ENCODE measurements at places on chromosomes 4 and X.
A peak's percentile ranks its signal among the peaks of the same experiment; 100 is the strongest.

GRCh38 chr4:40348000-40348399, 12.9 kb downstream of the CHRNA9 start:
- no peak for DNase-seq

DNA sequence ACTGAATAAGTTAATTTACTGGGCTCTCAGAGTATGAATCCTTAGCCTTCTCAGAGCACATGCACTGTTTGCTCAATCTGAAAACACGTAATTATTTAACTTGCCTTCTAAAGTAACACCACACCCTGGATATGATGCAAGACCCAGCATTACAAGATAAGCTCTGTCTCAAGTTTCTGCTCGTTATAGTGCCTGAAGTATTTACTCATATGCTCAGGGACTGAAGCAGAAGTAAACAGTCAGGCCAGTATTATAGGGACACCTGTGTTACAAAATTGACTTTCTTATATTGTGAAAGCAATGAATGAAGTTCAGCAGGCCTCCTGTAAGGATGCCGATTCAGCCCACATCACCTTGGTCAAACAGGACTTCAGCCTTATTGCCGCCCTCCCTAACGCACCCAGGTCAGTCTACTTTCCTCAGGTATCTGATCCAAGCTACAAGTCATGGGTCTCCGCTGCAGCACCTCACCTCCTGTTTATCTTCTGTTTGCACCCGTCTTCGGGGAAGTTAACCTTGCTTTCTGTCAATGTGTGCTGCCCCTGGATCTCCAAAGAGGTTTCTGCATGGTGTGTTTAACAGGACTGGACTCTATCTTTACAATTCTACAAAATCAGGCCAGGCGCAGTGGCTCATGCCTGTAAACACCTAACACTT, 42.8 kb upstream of the KLF3 start:
- peak; percentile 15 for DNase-seq

DNA sequence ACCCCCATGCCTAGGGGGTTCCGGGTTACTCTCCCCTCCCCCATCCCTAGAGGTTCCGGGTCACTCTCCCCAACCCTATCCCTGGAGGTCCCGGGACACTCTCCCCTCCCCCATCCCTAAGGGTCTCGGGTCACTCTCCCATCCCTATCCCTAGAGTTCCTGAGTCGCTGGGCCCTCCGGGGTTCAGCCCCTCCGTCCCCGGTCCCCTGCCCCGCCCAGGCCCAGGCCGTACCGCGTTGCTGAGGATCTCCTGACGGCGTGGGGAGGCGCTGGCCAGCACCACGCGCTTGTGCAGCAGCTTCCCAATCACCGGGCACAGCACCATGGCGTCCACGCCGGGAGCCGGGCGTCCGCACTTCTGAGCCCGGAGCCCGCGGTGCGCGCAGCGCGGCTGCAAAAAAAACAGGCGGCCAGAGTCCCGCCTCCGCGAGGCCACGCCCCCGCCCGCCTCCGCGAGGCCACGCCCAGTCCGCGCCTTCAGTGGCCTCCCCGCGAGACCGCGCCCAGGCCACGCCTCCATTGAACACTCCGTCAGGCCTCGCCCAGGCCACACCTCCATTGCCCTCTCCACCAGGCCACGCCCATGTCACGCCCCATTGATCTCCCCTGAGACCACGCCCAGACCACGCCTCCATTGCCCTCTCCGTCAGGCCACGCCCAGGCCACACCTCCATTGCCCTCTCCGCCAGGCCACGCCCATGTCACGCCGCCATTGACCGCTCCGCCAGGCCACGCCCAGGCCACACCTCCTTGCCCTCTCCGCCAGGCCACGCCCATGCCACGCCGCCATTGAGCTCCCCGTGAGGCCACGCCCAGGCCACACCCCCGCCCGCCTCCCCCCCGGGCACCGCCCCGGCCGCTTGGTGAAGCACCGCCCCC, at the start of gene ASMTL:
Gene ASMTL (minus strand): TSS at position 394 of the 879 bp plus-strand sequence. CDS start 69 bp downstream, at position 325.
- peak; percentile 99 for DNase-seq

DNA sequence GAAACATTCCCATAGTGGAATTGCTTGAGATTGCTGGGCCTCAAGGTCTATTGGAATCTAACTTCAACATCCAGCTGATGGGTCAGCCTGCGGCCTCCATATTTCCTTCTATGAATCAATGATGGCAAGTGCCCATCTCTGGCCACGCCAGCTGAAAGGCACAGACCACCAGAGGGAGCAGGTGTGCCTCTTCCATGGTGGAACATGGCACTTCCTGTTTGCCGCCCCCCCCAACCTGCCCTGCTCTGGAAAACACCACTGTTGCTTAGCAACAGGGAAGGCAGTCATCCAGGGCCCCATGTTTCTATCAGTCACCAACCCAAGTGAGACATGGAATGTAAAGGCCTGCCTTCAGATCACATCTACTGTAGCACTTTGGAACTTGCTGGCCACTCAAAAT, 11.6 kb downstream of the PAGE4 start:
- peak; percentile 28 for DNase-seq

DNA sequence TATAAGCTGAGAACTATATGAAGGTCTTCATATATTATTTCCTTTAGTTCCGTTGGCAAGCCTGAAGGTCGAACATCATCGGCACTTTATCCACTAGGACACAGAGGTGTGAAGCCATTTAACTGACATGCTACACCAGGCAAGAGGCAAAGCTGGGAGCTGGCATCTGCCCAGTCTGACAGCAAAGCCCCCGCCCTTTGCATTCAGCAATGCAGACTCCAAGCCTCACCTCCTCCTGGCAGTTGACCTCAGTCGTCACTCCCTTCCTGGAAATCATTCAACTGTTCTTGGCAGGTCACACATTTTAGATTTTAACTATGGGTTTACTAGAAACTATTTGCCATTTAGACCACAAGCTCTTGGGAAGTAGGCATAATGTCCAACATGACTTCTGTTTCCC, 135.8 kb upstream of the FRG1 start:
- DNase-seq: no peak

DNA sequence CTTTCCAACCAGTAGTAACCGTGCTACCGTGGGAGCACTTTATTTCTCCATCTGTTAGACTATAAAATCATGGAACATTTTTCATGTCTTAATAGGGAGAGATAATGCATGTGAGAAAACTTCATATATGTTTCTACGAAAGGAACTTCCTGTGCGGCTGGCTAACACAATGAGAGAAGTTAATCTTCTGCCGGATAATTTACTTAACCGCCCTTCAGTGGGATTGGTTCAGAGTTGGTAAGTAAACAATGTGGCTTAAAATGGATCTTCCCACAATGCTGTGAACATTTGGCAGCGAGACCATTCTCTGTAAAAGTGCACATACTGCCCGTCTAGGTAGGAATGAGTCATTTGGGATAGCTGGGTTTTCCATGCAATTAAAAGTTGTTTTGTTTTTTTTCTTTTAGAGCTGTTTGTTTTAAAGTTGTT, 29.6 kb downstream of the PDK3 start:
- DNase-seq: no peak

GRCh38 chr4:55396308-55397125, 760 bp downstream of the TMEM165 start:
- DNase-seq: peak; percentile 30

DNA sequence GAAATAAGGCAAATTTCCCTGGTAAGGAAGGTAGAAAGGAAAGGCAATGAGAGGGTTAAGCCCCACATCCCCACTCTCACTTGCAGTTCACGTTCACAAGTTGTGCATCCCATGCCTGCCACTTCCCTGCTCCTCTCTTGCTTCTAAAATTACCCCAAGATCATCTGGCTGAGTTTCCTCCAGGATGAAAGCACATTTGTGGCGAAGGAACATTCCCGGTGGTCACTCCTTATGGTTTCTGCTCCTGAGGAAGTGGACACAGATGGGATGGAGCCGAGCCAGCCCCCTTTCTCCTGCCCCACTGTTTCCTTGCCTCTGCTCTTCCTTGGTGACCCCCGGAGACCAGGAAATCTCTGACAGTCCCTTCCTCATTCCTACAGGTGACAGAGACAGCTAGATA, 37.5 kb downstream of the SPINK2 start:
- no peak for DNase-seq

DNA sequence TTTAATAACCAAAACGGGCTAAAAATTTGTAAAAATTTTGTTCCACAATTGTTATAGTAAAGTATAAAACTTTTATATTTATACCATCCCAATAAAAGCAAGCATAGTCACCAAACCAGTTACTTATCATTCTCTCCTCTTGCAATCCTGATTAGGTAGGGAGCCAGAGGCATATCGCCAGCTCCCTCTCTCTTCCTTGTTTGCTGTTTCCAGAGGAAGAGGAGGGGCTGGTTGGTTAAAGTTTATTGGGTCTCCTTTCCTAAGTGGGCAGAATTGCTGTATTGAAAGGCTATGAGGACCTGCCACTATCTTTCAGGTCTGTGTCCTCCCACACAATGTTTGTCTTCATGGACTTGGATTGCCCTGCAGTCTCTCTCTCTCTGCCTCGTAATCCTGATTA, 29.6 kb upstream of the BBS12 start:
- no peak for DNase-seq

- DNase-seq: peak; percentile 37
Measured at GRCh38 chrX:4240541-4241194, 527.2 kb upstream of the PRKX start.

DNA sequence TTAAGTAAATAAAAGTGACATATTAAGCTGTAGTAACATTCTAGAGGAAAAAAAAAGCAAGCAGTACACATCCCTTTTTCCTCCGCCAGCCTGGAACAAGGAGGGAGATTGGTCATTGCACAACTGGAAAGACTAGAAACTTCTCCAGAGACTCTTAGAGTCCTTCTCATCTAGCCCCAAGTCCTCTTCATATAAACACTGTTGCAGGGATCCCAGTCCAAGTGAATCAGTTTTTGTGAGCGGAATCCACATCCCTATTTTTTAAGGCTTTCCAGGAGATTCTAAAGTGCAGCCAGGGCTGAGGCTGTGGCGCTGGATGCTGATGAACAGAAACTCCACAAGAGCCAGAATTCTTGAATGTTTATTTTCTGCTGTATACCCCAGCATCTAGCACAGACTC, 23.8 kb downstream of the REELD1 start:
- no peak for DNase-seq

GRCh38 chr4:105666693-105667092, 41.8 kb downstream of the INTS12 start:
- DNase-seq: no peak

- no peak for DNase-seq
Measured at GRCh38 chr4:98754736-98755135, 96.3 kb upstream of the TSPAN5 start.

DNA sequence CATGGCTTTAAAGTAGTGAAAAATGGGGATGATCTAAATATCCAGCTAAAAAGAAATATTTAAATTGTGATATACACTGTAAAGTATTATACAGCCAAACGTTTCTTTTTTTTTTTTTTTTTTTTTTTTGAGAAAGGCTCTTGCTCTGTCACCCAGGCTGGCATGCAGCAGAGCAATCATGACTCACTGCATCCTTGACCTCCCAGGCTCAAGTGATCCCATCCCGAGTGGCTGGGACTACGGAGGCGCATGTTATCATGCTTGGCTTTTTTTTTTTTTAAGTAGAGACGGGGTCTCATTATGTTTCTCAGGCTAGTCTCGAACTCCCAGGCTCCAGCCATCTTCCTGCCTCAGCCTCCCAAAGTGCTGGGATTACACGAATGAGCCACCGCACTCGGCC, 17.1 kb downstream of the SMIM14 start:
- no peak for DNase-seq

- DNase-seq: no peak
Measured at GRCh38 chr4:2694691-2695090, 61.4 kb downstream of the TNIP2 start.

DNA sequence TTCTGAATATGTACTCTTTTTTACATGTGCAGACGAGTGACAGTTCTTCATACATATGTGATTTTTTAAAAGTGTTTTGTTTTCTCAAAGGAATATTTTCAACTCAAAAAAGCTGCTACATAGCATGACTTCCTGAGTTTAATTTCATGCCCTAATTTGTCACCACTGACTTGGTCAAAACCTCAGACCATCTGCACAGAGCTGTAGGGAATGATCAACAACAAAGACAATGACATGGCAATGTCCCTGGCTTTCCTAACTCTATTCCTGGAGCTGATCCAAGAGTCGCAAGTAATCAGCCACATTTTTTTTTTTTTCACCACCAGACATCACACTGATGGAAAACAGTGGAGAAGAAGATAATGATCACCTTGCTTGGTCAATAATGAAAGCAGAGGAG, 97.7 kb downstream of the TMA16 start:
- DNase-seq: no peak

DNA sequence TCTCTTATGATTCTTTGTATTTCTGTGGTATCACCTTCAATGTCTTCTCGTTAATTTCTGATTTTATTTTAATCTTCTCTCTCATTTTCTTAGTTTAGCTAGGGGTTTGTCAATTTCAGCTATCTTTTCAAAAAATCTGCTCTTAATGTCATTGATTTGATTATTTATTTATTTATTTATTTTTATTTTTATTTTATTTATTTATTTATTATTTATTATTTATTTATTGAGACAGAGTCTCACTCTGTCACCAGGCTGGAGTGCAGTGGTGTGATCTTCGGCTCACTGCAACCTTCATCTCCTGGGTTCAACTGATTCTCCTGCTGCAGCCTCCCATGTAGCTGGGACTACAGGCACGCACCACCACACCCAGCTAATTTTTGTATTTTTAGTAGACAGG, 194.1 kb downstream of the SCFD2 start:
- no peak for DNase-seq

DNA sequence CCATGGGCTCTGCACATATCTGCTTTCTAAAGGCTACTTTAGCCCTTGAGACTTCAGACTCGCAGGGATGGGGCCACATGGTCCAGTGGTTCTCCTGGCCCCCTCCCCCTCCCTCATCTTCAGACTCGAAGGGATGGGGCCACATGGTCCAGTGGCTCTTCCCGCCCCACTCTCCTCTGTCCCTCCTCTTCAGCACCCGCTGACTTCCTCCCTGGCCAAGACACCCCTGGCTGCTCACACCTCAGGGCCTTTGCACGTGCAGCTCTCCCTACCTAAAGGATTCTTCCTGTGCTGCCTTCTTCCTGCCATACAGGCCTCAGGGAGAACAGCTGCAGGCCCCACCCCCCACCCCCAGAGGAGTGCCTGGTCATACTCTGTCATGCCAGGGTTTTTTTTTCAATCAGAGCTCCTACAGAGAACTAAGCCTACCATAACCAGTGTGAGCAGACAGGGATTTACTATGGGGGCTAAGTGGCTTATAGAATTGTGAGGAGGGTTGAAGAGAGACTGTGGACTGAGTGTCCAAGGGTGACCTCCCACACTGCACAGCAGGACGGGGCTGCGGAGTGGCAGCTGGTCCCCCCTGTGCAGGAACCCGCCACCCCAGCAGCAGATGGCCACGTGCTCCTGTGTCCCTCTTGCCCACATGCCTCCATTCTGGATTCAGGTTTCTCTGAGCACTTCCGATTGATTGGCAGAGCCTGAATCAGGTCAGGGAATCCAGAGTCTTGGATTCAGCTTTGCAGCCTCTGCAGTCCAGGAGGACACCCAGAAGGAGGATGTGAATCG, 6.1 kb upstream of the SPON2 start:
- no peak for DNase-seq

DNA sequence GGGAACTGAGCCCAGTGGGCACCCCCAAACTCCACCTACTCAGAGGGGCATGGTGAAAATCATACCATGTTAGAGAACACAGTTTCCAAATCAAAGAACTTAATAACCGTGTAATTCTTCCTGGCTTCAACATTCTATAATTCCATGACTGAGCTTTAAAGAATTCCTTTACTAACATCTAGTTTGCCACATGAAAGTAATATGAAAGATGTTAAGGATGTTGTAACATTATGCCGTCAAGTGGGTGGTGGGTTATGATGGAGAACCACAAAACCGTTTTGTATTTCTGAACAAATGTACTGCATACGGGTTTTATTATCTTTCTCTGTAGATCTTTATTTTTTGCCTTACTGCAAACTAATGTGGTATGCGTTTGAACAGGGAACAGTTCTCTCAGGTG, 549.0 kb upstream of the MAGEB2 start:
- DNase-seq: no peak

- no peak for DNase-seq
Measured at GRCh38 chr4:174613979-174614378, 91.7 kb upstream of the HPGD start.

All from CD4-positive, alpha-beta T cell treated with Interleukin-1 beta for 1 hour (primary cell).